DND-41 (cell line): ENCODE measurements at places on chromosomes 16 and 17.
A peak's percentile ranks its signal among the peaks of the same experiment; 100 is the strongest.

GRCh38 chr16:49277766-49278566 lies 3.7 kb downstream of the CBLN1 start:
- no peaks in the 10 kb centered on the region for H3K27me3 ChIP-seq
- H3K27ac ChIP-seq, result no peak overlapping the region
- no peaks in the 10 kb centered on the region for H3K4me1 ChIP-seq
- no peak for DNase-seq
- no peaks in the 10 kb centered on the region for H3K36me3 ChIP-seq

GRCh38 chr16:90009172-90009899 lies 9.9 kb downstream of the DBNDD1 start:
- no peak overlapping the region for H3K4me3 ChIP-seq
- peaks cover 3% of the 10 kb centered on the region for H3K27me3 ChIP-seq
- no peak for DNase-seq
- no peaks in the 10 kb centered on the region for H3K36me3 ChIP-seq
- H3K27ac ChIP-seq, result no peak overlapping the region

GRCh38 chr17:51627779-51628178 lies 367.4 kb downstream of the UTP18 start:
- H3K27me3 ChIP-seq, result no peaks in the 10 kb centered on the region
- H3K36me3 ChIP-seq, result no peaks in the 10 kb centered on the region
- no peak for DNase-seq
- H3K4me1 ChIP-seq, result peaks cover 3% of the 10 kb centered on the region

DNA sequence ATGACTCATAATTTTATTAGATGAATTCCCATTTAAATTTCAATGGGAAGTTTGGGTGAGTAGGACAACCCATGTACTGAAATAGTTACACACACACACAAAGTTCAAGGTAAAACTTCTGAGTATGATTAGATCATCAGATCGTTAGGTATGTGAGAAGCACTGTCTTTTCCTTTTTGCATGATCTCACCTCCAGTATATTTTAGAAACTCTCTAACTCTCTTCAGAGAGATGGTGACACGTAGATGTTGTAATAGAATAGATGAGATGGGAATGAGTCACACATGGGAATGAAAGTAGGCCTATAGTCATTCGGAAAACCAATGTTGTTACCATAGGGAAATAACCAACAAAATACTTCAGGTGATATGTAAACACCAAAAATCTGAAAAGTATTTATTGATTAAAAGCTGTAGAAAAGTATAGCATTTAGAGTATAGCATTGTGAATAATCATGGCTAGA lies 22.2 kb downstream of the KRT23 start:
- H3K4me3 ChIP-seq, result no peak overlapping the region
- peaks cover 26% of the 10 kb centered on the region for H3K27me3 ChIP-seq
- H3K36me3 ChIP-seq, result no peaks in the 10 kb centered on the region

DNA sequence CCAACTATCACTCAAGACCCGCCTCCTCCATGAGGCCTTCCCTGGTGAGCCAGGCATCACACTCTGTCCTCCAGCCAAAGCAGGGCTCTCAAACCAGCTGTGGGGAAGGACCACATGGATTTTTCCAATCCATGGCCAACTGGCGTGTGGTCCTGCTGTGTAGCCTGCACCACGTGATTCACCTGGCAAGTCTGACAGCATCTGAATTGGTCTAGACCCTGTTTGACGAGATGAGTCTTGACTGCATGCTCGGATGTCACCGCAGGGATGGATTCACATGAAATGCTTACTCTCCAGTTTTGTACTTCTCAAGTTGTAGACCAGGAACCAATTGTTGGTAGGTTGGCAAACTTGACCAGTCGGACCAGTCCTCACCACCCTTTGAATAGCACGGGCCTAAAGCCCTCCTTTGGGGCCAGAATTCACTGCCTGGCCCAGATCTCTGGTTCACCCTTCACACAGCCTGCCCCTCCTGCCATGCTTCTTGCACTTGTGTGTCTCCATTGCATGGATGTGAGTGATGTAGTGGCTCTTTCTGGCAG lies 9.9 kb downstream of the CRHR1 start:
- H3K36me3 ChIP-seq, result no peaks in the 10 kb centered on the region
- H3K4me3 ChIP-seq, result no peak overlapping the region
- DNase-seq, result no peak
- no peaks in the 10 kb centered on the region for H3K4me1 ChIP-seq
- H3K27me3 ChIP-seq, result peaks cover 42% of the 10 kb centered on the region

DNA sequence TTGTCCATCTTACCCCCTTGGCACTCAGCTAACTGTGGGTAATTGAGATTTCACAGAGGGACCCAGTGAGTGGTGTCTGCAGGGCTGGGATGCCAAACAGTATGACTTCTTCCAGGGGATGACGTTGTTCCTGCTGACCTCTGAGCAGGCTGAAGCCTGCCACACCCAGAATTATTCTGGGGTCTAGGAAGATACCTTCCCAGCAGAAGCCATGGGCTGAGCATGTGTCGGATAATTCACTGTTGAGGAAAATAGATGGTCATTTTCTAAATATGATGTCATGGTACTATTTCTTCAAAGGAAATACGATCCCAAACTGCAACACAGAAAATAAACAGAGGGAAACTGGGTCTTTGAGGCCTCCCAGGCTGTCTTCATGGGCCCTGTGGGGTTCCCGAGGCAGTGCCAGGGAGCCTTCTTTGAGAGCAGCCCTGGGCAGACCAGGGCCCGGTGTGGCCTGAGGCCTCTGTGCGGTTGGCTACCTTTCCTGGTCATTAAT lies 17.4 kb downstream of the WNT9B start:
- H3K4me1 ChIP-seq, result peaks cover 18% of the 10 kb centered on the region
- H3K36me3 ChIP-seq, result no peaks in the 10 kb centered on the region
- no peak overlapping the region for H3K27ac ChIP-seq
- no peaks in the 10 kb centered on the region for H3K27me3 ChIP-seq
- no peak for DNase-seq
- H3K4me3 ChIP-seq, result no peak overlapping the region

DNA sequence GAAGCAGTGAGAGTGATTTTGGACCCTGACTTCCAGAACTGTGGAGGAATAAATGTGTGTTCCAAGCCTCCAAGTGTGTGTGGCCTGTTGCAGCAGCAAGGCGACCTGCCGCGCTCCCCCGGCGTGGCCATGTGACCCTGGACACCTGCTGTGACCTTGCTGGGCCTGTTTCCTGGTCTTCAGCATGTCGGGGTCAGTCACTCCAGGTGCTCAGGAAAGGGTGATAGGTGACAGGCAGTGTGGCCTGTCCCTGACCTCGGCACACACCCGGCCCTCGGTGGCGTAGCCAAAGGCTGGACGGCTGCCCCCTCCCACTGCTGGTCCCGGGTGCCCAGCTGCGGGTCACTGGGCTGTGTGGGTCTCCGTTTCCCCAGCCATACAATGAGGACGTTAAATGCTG lies 31.8 kb upstream of the ZNF469 start:
- no peak for DNase-seq
- H3K27ac ChIP-seq, result no peak overlapping the region
- no peaks in the 10 kb centered on the region for H3K36me3 ChIP-seq
- peaks cover 8% of the 10 kb centered on the region for H3K4me1 ChIP-seq
- no peaks in the 10 kb centered on the region for H3K27me3 ChIP-seq

DNA sequence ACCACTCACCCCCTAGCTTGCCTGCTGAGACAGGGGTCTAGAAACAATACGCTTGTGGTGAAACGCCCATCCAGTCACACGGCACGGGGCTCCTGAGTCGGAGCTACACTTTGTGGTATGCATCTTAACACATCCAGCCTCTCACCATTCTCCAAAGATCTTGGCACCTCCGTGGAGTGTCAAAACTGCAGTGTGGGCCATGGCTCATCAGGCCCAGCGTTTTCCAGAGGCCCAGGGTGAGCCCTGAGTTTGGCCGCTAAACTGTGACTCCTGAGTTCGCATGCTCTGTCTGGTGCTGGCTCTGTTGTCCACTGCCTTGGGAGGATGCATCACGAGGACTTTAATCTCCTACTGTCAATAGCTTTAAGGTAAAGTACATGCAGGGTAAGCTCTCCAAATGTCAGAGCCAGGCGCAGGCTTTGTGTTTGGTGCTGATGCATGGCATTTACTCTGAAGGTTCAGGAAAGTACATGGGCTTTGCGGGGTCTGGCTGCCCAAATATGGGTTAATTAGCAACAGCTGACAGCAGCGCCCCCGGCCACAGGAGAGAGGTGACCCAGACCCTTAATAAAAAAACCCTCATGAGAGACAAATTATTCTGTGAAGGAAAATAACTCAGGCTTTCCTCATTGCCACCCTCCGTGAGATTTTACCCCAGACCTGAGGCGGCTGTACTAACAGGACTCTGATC lies 118.4 kb downstream of the CCDC182 start:
- peaks cover 100% of the 10 kb centered on the region for H3K36me3 ChIP-seq
- DNase-seq, result no peak
- no peaks in the 10 kb centered on the region for H3K4me1 ChIP-seq
- no peaks in the 10 kb centered on the region for H3K27me3 ChIP-seq
- H3K27ac ChIP-seq, result peak overlapping the region; percentile 65
- H3K4me3 ChIP-seq, result no peak overlapping the region

DNA sequence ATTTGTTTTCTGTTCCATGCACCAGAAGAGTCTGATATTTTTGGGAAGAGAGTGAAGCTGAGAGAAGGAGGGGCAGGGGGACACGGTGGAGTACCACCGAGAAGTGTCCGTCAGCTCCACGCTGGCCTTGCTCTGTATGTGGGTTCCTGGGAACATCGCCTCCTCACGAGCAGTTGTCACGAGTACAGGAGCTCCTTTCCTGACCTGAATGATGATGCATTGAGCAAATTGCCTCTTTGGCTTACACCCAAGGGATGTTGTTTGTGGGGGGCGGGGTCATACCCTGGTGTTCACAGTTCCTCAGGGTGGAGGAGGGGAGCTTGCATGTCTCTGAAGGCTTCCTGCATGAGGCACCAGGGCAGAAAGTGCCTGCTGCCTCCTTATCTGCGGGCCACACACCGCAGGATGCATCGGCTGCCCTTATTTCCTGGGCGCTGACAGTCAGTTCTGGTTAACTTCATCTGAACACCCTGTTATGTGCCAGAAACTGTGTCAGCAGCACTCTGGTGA lies 36.2 kb downstream of the RGS9 start:
- no peaks in the 10 kb centered on the region for H3K27me3 ChIP-seq
- H3K4me3 ChIP-seq, result no peak overlapping the region
- H3K4me1 ChIP-seq, result peaks cover 60% of the 10 kb centered on the region
- H3K27ac ChIP-seq, result peak overlapping the region; percentile 93

GRCh38 chr16:20023190-20023589 lies 50.5 kb downstream of the GPR139 start:
- no peaks in the 10 kb centered on the region for H3K36me3 ChIP-seq
- no peaks in the 10 kb centered on the region for H3K4me1 ChIP-seq
- no peaks in the 10 kb centered on the region for H3K27me3 ChIP-seq
- H3K4me3 ChIP-seq, result no peak overlapping the region
- peak; percentile 29 for DNase-seq

DNA sequence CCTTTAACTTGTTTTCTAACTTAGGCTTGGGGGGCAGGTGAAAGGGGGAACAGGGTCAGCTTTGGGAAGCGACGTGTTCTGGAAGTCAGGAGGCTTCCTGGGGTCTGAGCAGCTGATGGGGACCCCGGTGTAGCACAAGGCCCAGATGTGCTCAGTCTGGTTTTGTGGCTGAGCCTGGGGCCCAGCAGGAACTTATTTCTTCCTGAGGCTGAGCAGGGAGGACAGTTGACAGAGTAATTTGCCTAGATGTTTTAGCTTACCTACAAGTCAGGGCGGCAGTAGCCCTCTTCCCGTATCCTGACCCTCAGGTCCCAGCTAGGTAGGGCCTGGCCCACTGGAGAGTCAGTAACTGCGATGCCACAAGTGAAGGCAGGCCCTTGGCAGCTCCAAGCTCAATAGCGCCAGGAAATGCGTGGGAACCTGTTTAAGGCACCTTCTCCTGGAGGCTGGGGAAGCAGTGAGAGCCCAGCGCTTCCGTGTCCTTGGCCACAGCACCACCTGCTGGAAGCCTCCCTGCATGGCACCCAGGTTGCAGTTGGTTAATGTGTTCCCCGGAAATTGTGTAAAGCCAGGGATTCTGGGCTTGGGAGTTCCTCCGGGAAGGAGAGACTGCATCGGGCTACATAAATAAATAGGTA lies 5.2 kb downstream of the CCR7 start:
- H3K27ac ChIP-seq, result peak overlapping the region; percentile 96
- peak; percentile 90 for DNase-seq
- H3K27me3 ChIP-seq, result no peaks in the 10 kb centered on the region
- no peak overlapping the region for H3K4me3 ChIP-seq
- H3K36me3 ChIP-seq, result peaks cover 2% of the 10 kb centered on the region; the same call in 1 of the 2 replicates

- H3K27ac ChIP-seq, result no peak overlapping the region
- H3K4me3 ChIP-seq, result no peak overlapping the region
- no peaks in the 10 kb centered on the region for H3K36me3 ChIP-seq
- no peaks in the 10 kb centered on the region for H3K4me1 ChIP-seq
- DNase-seq, result no peak
- H3K27me3 ChIP-seq, result no peaks in the 10 kb centered on the region
Measured at GRCh38 chr16:48834576-48834975, 224.6 kb upstream of the N4BP1 start.

DNA sequence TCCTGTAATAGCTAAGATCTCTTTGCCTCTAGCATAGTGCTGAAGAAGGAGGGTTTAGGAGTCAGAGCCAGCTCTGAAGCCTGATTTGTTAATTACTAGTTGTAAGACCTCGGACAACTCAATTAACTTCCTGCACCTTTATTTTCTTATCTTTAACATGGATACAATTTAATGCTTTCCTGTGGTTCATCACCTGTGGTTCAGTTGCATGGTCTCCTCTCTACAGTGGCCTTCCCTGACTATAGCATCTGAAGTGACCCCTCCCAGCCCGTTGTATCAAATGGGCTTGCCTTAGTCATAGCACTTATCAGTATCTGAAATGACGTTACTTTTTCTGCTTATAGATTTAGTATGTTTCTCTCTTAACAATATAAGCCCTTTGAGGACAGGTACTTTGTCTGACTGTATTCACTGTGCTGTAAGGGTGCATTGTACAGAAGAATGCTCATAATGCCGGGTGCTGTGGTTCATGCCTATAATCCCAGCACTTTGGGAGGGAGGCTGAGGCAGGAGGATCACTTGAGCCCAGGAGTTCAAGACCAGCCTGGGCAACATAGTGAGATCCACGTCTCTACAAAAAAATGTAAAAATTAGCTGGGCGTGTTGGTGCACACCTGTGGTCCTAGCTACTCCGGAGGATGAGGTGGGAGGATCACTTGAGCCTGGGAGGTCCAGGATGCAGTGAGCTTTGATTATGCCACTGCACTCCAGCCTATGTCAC lies 2.6 kb upstream of the NDE1 start:
- H3K27me3 ChIP-seq, result no peaks in the 10 kb centered on the region
- H3K4me1 ChIP-seq, result peaks cover 34% of the 10 kb centered on the region
- H3K4me3 ChIP-seq, result no peak overlapping the region
- H3K36me3 ChIP-seq, result peaks cover 7% of the 10 kb centered on the region

GRCh38 chr16:12242516-12242915 lies 266.0 kb downstream of the SNX29 start:
- no peak overlapping the region for H3K27ac ChIP-seq
- H3K4me1 ChIP-seq, result no peaks in the 10 kb centered on the region
- no peaks in the 10 kb centered on the region for H3K36me3 ChIP-seq
- H3K27me3 ChIP-seq, result no peaks in the 10 kb centered on the region

- no peak overlapping the region for H3K4me3 ChIP-seq
- DNase-seq, result no peak
- H3K27me3 ChIP-seq, result no peaks in the 10 kb centered on the region
- H3K4me1 ChIP-seq, result peaks cover under 1% of the 10 kb centered on the region
- no peak overlapping the region for H3K27ac ChIP-seq
Measured at GRCh38 chr16:20747030-20747816, 5.6 kb upstream of the THUMPD1 start.
